Fibroblast of the aortic adventitia (primary cell): ENCODE measurements at places on chromosomes 16 and 17. TPM values are rescaled to one million over a fixed set of nuclear protein-coding genes. Genes with fewer than 3 reads are reported as not detected.

The CCL8 gene
- total RNA-seq = not detected in 2 replicates

The CLEC18A gene
- total RNA-seq = 0.27 TPM in 1 of 2 replicates, not detected in the other

The ANKRD40CL gene
- not detected in 2 replicates for total RNA-seq

The MPRIP gene
- 86.5 and 102 TPM in 2 replicates for total RNA-seq

The RUNDC3A gene
- total RNA-seq = not detected in 2 replicates

The DDX52 gene
- total RNA-seq = 16.0 and 29.9 TPM in 2 replicates

The STX1B gene
- 2.1 and 2.3 TPM in 2 replicates for total RNA-seq

GRCh38 chr17:5895276-5895675 is 174.9 kb upstream of the WSCD1 start:
- DNase-seq = no peak

GRCh38 chr16:84209989-84210388 is 19.0 kb downstream of the ADAD2 start:
- DNase-seq = no peak

GRCh38 chr17:77010667-77011066 is 130.1 kb upstream of the SEC14L1 start:
- no peak for DNase-seq

GRCh38 chr16:7037495-7037894 is 295.1 kb upstream of the RBFOX1 start:
- DNase-seq = no peak

- no peak for DNase-seq
These were observed 192.6 kb downstream of the CPPED1 start for GRCh38 chr16:12611006-12611477.

GRCh38 chr16:7541026-7541425 is 208.4 kb downstream of the RBFOX1 start:
- DNase-seq = no peak

DNA sequence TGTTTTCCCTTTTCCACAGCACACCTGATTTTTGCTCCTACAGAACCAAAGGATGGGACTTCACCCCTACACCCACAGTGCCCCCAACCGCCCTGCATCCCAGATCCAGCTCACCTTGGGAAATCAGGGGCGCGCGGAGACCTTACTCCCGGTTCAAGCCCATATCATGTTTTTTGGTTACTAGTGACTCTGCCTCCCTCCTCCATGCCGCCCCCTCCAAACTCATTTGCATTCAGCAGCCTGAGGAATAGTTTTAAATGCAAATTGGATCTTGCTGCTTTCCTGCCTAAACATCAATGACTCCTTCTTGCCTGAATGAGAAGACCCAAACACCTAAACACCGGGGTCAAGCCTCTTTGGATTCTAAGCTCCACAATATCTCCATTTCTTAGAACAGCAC is 331.8 kb downstream of the TMEM114 start:
- DNase-seq = no peak

DNA sequence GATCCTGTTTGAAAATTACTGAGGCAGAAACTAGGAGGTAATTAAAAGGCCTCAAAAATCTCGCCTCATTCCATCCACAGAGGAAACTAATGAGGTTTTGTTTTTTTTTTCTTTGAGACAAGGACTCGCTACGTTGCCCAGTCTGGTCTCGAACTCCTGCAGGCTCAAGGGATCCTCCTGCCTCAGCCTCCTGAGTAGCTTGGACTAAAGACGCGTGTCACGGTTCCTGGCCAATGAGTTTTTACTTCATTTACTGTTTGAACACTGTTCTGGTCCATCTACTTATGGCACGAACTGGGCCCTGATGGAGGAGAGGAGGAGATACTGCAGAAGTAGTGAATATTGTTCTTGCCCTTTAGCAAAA is 600 bp upstream of the BLTP2 start:
- DNase-seq = no peak

DNA sequence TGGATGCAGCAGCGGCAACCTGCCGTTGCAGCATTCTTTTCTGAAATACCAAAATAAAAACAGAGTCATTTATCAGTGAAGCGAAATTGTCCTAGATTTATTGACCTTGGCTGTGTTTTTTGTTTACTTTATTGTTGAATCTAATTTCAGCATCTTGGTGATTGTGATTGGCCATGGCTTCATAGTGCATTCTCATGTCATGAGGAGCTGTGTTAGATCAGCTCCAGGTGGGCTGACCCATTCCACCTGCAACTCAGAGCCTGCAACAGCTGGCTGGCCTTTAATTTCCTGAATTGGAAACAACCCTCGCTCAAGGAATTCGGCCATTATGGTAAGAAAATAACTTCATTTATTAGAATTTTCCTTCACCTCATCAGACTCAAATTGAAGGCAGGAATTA is 16.4 kb downstream of the KRT24 start:
- no peak for DNase-seq

DNA sequence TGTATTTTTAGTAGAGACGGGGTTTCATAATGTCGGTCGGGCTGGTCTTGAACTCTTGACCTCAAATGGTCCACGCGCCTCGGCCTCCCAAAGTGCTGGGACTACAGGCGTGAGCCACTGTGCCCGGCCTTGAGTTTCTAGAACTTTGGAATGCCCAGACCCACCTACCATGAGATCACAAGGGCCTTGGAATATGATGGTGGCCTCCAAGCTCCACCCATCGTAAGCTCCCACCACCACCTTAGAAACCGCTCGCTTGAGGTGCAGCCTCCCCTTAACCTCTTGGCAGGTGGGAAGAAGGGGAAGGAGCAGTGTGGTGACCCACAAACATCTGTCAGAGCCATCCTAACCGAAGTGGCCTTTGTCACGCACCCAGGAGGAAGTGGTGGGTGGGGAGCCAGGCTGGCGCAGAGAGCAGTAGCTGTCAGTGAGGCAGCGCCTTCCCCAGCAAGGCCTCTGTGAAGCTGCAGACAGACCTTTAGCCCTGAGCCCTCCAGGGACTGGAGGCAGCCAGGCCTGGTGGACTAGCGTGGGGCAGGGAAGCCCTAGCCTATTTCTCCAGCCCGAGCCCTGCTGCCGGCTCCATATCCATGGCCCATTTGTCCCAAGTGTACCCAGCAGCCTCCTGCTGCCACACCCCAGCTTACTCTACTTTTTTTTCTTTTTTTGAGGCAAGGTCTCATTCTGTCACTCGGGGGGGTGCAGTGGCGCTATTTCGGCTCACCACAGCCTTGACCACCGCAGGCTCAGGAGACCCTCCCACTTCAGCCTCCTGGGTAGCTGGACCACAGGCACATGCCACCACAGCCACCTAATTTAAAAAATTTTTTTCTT is 13.1 kb upstream of the SEPHS2 start:
- no peak for DNase-seq

DNA sequence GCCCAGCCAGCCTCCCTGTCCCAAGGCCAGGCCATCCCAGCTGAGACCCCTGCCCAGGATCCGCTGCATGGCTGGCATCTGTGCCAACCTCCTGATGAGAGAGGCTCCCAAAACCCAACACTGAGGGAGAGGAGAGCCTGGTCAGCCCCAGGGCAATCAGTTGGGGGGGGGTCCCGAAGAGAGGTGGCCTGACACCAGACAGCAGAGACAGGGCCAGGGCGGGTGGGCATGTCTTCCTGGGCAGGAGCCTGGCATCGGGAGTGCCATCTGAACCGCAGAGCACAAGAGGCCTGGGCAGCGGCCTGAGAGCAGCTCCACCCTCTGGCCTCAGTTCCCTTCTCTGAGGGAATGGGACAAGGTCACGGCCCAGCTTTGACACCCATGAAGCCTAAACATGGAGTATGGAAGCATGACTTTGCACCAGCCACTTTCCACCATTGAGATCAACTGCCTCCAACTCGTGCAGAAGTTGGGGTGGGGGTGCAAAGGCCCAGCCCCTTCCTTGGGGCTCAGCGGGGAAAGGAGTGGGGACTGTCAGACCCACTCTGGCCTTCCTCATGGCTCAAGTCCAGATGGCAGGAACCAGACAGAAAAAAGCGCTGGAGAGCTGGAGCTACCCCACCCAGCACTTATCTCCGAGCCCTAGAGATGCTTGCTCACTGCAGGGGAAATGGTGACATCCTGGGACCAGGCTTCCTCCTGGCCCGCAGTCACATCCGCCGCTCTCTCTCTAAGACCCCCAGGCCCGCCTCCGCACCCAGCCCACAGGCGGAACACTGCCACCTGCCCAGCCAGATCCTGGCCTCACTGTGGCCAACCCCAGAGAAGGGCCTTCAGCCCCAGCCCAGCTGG is 9.7 kb downstream of the RHBDF2 start:
- no peak for DNase-seq

- DNase-seq = no peak
These were observed 106.5 kb downstream of the MGAT5B start for GRCh38 chr17:76974721-76975120.

- DNase-seq = no peak
These were observed 23.9 kb downstream of the DHRS7C start for GRCh38 chr17:9767432-9767991.

GRCh38 chr16:12927591-12927990 is 26.2 kb downstream of the SHISA9 start:
- DNase-seq = no peak

DNA sequence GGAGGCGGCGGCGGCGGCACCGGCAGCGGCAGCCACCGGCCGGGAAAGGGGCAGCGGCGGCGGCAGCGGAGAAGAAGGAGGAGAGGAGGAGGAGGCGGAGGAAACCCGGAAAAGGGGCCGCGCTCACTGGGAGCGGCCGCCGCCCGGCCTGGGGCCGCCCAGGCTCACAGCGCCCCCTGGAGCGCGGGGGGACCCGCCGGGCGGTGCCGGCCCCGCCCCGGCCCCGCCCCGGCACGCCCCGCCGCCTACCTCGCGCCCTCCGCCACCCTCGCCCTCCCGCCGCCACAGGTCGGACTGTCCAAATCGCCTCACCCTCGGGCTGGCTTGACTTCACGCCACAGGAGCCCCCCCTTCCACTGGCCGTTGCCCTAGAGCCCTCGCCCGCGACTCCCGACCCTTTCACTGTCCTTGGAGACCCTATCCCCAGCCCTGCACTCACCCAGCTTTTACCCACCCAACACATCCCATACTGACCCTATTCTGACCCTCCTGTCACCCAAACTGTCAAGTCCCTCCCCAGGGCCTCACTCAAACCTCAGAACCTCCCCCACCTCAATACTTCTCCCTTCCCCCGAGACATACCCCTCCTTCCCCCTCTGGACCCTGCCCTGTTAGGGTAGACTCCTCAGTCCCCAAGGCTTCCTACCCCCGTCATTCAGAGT is at the start of gene CSNK2A2:
Gene CSNK2A2, minus strand, starts transcription at position 85 of the 662 bp plus-strand sequence. CDS start 370 bp downstream, outside the sequence.
- peak; percentile 60 for DNase-seq

DNA sequence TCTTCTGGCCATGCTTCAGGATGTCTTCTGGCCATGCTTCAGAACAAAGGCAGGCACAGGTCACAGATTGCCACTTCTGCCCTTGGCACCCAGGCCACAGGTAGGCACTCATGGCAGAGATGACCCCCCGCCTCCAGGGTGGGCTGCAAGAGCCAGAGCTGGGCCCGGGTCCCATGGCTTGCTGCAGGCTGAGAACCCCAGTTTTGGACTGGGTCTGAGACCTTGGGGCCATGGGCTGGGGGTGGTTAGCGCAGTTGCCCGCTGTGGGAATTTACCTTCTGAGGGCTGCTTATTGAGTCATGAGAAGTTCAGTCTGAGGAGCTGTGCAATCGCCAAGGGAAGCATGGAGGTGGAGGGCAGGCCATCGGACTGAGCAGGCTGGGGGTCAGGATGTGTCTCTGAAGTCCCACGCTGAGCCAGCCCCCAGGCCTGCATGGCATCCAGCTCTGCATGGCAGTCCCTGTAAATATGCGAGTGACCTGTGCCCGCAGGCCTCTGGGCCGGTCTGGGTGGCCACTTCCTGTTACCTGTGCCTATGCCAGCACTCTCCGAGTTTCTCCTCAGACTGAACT is 1.7 kb downstream of the ANKRD13B start:
- DNase-seq = no peak

DNA sequence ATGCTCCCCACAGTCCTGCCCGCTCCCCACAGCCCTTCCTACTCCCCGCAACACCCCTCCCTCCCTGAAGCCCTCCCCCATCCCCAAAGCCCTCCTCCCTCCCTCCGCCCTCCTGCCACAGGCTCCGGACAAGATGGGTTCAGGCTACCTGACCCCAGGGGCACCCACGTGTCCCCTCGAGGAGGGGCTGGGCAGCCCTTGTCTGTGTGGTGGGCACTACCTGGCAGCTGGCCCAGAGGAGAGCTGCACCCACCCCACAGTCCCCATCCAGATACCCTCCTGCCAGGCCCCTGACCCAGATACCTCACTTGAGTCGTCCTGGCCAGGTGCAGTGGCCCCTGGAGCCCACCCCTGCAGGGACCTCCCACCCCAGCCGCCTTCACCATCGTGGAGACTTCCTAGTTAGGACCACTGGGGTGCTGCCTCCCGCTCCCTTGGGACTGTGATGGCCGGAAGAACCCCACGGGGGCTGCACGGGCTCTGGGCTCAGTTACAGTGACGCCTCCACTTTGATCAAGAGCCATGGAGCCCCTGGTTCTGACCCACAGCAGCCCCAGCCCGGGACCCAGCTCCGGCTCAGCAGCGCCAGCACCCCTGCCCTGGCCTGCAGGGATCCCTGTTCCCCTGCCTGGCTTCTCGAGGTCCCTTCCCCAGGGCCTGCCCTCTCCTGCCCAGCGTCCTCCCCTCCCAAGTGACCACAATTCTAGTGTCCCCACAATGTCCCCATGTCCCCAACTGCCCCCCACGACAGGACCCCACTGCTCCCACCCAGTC is 806 bp downstream of the PERCC1 start:
- no peak for DNase-seq

GRCh38 chr17:13962716-13963240 is 106.5 kb upstream of the COX10 start:
- no peak for DNase-seq

- no peak for DNase-seq
These were observed 1.0 kb downstream of the ZNF319 start for GRCh38 chr16:57999366-57999970.

- no peak for DNase-seq
These were observed 23.7 kb downstream of the SBK1 start for GRCh38 chr16:28316054-28316453.

DNA sequence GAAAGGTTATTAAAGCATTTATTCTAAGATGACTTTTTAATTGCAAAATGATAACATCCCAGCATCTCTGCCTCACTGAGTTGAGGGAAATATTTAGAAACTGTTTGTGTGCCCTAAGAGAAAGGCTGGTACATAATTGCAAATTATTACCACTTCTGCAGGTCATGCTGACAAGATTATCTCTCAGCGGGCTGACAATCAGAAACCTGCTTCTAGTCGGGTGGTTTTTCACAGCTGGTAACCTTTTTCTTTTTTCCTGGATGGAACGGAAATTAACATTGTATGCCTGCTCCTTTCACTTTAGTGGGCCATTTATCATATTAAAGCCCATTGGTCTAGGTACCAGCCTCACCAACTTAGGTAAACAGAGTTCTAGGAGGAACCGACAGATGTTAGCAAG is 17.0 kb upstream of the NUDT7 start:
- no peak for DNase-seq

DNA sequence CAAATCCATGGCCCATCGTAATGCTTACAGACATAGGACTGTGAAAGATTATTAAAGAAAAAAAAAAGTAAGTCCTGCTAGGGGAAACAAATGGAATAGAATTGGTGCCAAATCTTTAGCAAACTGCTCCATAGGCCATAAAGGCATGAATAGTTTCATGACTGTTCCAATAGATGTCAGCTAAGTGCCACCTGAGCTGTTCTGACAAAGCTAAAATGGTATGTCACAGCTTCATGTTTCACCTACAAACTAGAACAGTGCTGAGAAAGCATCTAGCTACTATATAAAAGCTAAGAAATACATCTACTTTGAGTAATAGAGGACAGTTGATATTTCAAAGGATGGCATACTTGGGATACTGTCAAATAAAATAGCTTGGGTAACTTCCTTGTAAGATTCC is 771.6 kb upstream of the CA10 start:
- DNase-seq = no peak

- peak; percentile 76 for DNase-seq
These were observed 93.1 kb downstream of the XYLT1 start for GRCh38 chr16:17377360-17378324.
